ENCODE measurements at places on chromosomes 11 and 22.

- no peak for DNase-seq
These were observed 59.4 kb upstream of the NNMT start for GRCh38 chr11:114236829-114237228.

DNA sequence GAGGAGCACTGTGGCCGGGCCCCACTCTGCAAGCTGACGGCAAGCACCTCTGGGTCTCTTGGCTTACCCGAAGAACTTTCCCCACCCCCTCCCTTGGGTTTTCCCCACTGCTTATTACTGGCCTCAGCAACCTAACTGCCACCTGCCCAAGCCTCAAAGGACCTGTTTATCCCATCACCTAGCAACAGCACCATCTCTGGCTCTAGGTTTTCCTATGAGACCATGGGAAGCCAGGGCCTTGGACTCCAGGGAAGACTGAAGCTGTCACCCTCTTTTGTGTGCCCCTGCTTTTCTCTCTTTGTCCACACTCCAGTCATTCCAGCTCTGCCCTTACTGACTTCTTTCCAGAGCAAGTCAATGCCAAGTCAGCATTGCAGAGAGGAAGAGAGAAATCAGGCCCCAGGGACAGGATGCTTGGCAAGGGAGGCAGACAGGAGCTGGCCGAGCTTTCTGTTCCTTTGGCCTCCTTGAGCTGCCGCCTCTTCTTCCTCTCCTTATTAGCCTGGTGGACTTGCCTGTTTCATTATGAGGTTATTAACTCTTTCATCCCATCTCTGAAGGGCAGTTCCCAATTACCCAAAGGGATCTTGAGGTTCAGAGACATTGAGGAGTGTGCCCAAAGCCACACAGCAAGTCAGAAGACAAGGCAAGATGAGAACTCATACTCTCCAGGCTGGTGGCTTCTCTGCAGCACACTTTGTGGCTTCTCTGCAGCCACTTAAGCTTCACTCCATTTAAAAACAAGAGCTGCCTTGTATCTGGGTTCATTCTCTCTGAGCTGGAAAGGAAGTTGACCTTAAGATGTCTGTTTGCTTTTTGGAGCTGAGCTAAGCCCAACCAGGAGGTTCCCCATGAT is at the start of gene SMIM35:
SMIM35 (minus strand) TSS at position 51 of the 856 bp plus-strand sequence. CDS start 206 bp downstream, outside the sequence.
- DNase-seq: no peak

DNA sequence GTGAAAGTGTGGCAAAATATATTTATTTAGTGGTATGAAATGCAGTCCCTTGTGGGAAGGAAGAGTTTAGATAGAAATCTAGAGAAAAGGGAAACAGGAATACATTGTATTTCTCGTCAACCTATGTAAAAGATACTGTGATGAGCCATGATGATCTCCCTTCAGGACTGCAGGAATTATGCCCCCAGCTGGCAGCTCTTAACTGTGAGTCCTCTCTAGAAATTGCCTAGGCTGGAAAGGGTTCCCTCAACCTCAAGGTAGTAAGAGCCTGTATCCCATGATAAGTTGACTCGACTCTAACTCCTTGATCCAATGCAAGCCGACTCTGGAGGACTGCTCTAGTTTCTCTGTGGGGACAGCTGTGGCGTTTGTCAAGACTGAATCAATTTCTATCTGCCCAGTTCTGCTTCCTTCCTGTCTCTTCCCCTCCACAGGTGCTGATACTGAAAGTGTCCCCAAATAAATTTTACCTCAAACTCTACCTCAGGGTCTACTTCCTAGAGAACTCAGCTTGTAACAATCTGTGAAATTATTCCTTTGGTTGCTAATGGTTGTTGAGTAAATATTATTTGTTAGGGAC is 897.3 kb downstream of the METTL15 start:
- DNase-seq: no peak

DNA sequence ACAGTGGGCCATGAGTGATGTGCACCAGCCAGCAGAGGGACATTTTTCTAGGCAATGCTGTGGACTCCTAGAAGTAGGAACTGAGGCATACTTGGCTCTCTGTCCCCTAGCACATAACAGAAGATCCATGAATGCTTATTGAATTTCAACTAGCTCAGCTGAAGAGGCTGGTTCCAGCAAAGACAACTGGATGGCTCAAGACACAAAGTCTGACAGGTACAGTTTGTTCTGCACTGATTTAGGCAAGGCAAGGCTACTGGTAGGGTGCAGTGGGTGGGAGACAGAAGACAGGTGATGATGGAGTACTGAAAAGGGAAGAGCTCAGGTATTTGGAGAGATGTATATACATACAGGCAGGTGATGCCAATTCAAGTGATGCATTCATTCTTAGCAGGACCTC is 72.4 kb upstream of the USP47 start:
- no peak for DNase-seq

All from stimulated activated CD4-positive, alpha-beta T cell treated with anti-CD3 and anti-CD28 coated beads, Interleukin-1b, Interleukin-23, amount 100 ng/mL, for 1 hour (primary cell).